ENCODE measurements at places on chromosomes 13 and 19.

DNA sequence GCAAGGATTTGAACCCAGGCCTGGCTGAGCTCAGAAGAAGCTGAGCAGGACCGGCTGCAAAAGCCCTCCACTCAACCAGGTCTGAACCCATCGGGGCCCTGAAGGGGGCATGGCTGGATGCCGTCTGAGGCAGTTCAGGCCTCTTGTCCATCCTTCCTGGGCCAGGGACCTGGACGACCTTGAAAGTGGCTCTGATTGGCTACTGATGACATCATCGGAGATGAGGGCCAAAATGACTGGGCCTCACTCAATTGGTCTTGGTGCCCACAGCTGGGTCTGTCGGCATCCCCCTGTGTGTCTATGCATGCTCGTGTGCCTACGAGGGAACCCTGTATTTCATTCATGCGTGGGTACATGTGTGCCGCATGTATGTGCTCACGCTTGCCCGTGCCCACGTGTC is 71.8 kb downstream of the PTPRS start:
- no peak for DNase-seq

DNA sequence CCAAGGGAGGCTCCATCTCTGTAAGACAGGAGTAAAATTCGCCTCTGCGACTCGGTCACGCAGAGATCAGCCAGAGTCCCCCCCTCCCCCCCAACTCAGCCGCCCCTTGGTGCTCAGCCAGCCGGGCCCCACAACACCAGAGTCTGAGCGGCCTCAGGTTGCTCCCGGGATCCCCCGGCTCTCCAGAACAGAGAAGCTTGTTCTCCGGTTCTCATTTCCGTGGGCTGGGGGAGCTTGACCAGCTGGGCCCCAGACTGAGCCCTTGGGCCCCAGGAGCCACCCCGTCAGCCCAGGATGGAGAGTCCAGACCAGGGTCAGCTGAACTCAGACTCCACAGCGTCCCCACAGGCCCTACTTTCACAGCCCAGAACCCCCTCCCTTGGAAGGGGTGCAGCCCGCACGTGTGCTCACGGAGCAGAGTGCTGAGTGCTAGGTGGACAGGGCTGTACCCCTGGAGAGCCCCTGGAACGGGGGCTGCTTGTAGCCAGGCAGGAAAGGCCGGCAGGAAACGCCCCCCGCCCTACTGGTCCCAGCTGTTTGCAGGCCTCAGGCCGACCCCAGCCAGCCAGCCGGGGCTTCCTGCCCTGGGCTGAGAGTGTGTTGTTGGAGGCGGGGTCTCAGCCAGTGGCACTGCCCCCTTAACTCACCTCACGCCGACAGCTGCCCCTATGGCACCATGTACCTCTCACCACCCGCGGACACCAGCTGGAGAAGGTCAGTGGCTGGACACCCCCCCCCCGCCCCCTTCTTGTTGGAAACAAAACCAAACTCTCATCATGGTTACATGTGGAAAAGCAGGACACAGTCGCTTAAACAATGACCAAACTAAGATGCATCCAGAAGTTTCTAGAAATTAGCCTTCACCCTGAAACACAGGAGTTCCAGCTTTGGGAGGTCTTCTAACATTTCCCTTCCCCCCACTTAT is 44.4 kb downstream of the COMP start:
- DNase-seq: no peak

DNA sequence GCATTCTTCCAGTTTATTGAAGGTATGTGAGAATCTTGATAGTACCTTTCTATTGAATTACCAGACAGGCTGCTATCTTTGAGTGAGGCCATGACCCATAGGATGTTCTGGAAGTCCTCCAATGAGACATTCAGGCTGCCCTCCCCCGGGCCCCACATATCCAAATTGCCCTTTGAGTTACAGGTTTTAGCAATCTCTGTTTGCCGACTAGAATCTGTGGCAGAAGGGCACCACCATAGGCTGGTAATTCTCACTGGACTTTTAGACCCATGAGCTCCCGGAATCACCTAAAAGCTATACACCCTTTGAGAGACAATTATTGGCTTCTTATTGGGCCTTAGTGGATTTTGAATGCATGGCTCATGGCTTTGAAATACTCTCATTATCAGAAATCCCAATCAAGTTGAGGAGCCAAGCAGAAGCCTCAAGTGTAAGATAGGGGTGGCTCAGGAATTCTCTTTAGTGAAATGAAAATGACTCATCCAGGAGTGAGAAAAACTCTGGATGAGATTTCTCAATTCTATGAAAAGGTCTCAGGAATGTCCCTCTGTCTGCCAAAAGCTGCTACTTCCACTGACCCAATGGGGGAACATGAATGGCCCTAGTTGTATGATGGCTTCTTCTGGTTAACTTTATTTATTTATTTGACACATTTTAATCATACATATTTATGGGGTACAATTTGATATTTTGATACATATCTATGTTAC is 172.1 kb upstream of the CSNK1A1L start:
- DNase-seq: no peak

- DNase-seq: no peak
Measured at GRCh38 chr13:91907398-91907797, 509.0 kb downstream of the GPC5 start.

DNA sequence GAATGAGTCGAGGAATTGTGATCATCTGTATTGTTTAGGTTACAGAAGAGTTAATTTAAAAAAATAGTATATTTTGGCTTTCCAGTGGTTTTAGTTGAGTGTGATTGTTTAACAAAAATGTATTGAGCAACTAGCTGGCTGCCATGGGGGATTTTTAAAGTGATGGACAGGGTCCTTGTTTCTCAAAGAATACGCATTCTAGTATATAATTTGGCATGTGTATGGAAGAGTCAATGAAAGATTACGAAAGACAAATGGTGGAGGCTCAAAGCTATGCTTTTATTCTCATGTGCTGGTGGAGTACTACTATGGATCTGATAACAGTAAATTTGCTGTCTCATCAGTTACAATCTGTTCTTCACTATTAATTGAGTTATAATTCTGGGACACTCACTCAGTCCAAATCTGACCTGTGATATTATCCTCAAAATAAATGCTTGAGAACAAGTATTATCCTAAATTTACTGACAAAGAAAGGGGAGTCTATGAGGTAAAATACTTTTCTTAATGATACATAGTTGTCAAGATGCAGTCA is 240.0 kb downstream of the GPC6 start:
- DNase-seq: no peak

GRCh38 chr19:2138061-2138728 is 13.2 kb downstream of the AP3D1 start:
- no peak for DNase-seq

DNA sequence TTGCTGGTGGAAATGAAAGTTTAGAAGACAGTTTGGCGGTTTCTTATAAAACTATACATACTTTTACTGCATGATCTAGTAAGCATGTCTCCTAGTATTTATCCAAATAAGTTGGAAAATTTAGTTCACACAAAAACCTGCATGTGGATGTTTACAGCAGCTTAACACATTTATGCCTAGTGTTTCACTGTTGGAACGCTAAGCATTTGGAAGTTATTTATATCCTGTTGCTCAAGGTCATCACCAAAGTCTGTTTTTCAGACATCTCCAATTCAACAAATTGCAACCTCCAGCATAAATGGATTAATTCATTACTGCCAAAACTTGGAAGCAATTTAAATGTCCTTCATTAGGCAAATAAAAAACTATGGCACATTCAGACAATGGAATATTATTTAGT is 461.8 kb downstream of the SUCLA2 start:
- DNase-seq: no peak

DNA sequence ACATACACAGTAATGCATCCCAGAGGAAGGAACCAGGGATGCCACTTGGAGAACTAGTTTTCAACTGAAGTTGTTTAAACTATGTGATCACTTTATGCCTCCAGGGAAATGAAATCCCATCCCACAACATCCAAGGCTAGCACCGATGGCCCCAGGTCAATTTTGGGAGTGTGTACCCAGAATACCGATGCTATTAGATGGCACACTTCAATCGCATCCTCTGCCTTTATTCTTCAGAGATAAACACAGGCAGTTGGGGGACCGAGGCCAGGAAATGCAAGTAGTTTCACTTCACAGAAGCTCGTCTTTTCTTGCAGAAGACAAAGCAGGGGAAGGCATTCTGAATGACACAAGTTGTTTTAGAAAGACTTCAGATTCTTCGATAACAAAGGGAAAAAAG is 13.8 kb downstream of the STK24 start:
- no peak for DNase-seq
